ENCODE measurements at places on chromosomes 6 and 20.
A peak's percentile ranks its signal among the peaks of the same experiment; 100 is the strongest.

DNA sequence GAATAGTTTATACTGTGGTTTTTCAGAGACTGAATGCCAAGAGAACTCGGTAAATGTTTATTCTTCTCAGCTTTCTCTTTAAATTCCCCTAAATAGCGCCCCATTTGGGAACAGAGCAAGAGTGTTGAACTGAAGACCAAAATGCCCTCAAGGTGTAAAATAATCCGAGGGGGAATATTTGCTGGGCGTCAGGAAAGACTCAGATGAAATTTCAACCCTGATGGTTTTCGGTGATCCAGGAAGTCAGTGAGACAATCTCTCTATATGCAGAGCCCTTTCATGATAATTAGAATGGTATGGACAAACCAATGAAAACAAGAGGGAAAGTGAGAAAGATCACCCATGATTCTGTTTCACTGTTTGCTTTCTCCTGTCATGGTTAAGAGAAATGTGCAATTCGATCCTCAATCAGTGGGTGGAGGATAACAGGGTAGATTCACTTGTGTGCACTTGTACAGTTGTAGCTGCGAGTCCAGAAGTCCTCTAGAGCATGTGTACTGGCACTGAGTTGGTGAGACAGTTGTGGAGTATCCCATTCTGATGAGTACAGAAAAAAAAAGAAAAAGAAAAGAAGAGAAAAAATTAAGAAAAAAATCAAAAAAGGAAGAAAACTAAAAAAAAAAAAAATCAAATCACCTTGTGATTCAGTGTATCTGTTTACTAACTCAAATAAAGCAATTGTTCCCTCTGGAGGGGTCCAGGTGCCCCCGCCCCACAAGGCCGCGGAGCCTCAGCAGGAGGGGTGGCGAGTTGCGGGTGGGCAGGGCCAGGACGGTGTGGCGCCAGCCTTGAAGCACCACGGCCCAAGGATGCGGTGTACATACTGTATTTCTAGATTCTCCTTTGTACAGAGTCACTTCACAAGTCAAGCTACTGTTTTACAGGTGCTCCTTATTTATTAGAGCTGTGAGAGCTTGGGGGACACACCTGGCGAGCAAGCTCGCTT lies 164.9 kb downstream of the SCML4 start:
- no peak for DNase-seq

GRCh38 chr6:41599852-41600445 lies 38.3 kb upstream of the MDFI start:
- no peak for DNase-seq

DNA sequence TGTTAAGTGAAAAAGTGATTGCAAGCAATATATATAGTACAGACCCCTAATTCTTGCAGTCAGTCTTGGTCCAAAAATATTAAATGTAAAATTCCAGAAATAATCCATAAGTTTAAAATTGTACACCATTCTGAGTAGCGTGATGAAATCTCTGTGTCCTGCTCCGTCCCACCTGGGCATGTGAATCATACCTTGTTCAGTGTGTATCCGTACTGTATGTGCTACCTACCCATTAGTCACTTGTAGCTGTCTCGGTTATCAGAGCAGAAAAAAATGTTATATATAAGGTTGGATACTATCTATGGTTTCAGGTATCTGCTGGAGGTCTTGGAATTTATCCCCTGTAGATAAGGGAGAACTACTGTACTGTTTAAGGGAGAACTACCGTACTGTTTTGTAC lies 16.3 kb downstream of the IRAK1BP1 start:
- no peak for DNase-seq

DNA sequence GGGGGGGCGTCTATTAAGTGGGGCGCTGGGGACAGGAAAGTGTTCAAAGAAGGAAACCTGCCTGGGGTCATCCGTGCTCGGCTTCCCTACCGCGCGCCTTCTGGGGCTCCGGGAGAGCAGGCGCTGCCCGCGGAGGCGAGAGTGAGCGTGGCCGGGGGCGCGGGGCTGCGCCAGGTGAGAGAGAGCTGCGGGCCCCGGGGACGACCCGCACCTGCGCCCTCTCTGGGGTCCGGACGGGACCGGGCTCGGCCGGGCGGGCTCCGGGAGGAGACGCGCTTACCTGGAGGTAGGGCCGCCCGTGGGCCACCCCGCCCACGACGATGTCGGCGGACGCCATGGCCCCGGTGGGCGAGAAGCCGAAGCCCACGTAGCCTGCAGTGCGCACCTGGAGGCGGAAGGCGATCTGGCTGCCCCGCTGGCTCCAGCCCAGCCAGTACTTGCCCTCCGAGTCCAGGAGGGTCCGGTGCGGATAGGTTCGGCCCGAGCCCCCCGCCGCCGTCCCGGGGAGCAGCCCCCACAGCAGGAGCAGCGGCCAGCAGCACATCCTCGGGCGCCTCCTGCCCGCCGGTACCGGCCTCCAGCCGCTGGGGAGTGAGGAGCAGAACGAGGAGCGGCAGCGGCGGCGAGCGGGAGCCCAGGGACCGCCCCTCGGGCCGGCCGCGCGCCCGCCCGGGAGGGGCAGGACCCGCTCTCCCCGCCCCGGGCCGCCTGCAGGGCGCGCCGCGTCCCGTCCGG lies at the start of gene MOXD1:
MOXD1 (minus strand) TSS at position 593 of the 735 bp plus-strand sequence; CDS start at position 544, 49 bp downstream.
- no peak for DNase-seq

- no peak for DNase-seq
Observed at GRCh38 chr6:94464018-94464510, 1044.7 kb upstream of the EPHA7 start.

DNA sequence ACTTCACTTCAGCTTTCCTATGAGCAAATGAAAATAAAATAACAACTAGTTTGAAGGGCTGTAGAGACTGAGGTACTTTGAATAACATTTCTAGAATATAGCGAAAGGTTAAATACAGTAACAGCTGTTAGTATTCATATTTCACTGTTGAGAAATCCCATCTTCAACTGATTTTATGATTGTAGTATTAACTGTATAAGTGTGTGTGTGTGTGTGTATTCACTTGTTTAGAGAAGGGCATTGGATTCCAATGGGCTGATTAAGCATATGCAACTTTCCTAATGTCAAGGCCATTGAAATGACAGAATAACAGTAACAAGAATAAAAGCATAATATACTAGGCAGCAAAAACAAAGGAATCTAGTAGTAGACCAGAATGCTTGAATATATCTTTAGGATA lies 957.5 kb upstream of the EPHA7 start:
- no peak for DNase-seq

GRCh38 chr6:142692942-142693341 lies 252.0 kb downstream of the HIVEP2 start:
- peak; percentile 46 for DNase-seq

DNA sequence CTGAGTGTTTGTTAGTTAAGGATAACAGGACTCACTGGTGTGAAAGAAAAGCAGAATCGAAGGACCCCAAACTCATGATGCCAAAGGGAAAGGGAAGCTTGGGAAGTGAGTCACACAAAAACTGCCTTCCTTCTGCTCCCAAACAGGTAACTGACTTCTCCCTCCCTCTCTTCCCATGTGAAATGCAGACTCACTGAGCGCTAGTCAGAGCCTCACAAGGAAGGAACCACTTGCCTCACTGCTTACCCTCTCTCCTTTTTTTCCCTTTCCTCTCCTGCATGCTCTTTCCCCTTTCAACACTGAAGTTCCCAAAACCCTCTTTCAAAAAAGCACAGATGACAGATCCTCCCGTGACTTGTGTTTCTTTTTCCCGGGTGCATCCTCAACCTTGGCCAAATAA lies 56.4 kb downstream of the LYRM4 start:
- no peak for DNase-seq

GRCh38 chr6:34333858-34334257 lies 58.6 kb downstream of the NUDT3 start:
- DNase-seq, result no peak

DNA sequence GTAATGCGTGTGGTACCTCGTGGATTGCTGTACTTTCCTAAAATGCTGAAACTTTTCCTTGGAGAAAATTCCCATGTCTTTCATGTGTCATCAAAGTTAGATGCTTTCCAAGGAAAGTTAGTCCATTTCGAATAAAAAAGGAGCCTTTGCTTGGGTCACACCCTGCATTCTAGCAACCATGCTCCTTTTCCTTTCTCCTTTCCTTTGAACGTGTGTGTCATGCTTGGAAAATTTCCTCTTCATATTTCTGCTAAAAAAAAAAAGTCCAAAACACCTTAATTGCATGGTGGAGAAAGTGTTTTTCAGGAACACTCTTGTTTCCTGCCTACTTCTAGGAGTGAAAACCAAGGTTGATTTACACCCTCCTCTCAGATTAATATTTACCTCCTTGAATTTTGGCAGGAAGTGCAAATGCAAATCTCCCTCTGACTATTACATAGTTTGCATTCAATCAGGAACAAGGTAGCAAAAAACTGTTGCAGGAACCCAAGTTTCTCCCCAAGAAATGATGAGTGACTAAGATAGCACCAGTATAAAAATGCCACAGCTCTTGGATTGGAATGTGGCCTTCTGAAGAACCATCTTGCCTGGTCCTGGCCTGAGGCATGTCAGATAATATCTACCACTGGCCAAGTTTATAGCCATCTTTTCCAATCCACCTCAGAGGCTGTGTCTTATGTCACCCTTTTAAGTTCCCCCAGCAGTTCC lies 590.6 kb downstream of the QKI start:
- DNase-seq, result no peak

DNA sequence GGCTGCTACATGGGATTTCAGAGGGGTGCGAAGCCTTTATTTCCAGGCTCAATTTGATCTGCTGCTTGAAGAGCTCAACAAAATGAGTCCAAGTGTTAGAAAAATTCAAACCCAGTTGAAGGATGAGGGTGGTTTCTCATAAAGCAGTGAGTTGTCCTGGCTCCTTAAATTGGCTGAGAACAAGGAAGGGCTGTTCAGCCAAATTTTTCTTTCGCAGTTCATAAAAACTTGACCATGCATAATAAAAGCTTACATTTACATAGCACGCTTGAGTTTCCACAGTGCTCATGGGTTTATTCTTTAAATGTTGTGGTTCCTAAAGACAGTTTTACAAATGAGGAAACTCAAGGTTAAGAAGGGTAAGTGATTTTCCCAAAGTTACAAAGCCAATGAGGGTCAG lies 174.4 kb upstream of the FOXA2 start:
- no peak for DNase-seq

GRCh38 chr20:3998998-3999397 lies 16.4 kb downstream of the RNF24 start:
- no peak for DNase-seq

DNA sequence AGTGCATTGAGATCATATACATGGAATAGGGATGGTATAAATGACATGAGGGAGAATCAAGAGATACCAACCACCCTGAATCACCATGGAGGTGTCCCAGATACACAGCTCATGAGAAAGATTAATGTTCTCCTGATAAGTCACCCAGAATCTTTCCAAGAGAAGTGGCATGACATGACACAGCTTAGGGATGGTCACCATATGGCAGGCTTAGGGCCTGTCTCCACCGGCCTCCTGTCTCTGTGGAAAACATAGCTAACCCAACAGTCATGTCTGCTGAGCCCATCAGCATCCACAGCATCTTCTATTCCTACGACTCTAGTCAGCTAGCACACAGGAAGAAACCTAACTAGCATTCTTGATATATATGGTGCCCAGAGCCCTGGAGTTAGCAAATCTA lies 133.3 kb downstream of the IPCEF1 start:
- no peak for DNase-seq

GRCh38 chr6:113476937-113477839 lies 380.0 kb upstream of the MARCKS start:
- DNase-seq, result no peak

DNA sequence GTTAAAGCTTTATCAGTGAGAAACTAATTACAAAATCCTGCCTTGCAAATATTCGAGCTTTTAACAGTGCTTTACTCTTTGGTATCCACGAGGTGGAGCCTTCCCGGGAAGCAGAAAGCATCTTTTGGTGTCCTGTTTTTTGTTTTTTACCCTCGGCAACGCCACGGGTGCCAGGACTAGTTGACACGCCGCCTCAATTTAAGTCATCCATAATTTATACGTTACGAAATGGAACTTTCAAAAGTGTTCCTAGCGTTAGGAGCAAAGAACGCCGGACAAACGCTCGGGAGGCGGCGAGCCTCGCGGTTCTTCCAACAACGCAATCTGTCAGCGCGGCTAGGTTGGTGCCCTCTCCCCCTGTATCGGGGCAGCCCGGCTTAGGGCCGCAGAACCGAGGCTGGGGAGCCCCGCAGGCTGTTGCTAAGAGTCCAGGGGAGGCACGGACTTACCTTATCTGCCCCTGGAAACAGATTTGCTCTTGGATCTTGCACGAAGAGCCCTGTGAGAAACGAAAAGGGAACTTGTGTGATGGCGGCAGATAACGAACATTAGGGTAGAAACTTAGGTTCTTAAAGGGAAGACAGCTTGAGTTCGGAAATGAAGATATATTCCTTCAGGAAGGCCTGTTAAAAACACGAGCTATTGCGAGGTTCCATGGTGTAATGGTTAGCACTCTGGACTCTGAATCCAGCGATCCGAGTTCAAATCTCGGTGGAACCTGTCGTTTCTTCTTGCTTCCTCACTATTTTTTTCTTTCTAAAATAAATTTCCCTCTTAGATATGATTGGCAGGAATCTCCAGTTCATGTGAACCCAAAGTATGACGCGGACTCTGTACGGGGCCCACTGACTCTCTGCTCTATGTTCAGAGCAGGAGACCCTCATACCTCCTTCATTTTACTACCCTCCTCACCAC lies 46.2 kb upstream of the ZNF184 start:
- DNase-seq, result peak; percentile 24

GRCh38 chr6:26351544-26351953 lies 13.4 kb upstream of the BTN3A2 start:
- DNase-seq, result no peak

All from activated CD4-positive, alpha-beta T cell treated with anti-CD3 and anti-CD28 coated beads for 1 hour (primary cell).